HL-60 (cell line): ENCODE measurements at places on chromosomes 2 and 18.

- DNase-seq: no peak
These were observed 562.6 kb downstream of the DCDC2C start for GRCh38 chr2:4265936-4266335.

- no peak for DNase-seq
These were observed 74.8 kb downstream of the FEZ2 start for GRCh38 chr2:36523153-36523552.

GRCh38 chr2:2046497-2046896 lies 284.6 kb downstream of the MYT1L start:
- DNase-seq: no peak

GRCh38 chr2:67671464-67672450 lies 274.6 kb downstream of the ETAA1 start:
- DNase-seq: no peak

GRCh38 chr2:176321916-176322315 lies 52.7 kb downstream of the MTX2 start:
- no peak for DNase-seq

DNA sequence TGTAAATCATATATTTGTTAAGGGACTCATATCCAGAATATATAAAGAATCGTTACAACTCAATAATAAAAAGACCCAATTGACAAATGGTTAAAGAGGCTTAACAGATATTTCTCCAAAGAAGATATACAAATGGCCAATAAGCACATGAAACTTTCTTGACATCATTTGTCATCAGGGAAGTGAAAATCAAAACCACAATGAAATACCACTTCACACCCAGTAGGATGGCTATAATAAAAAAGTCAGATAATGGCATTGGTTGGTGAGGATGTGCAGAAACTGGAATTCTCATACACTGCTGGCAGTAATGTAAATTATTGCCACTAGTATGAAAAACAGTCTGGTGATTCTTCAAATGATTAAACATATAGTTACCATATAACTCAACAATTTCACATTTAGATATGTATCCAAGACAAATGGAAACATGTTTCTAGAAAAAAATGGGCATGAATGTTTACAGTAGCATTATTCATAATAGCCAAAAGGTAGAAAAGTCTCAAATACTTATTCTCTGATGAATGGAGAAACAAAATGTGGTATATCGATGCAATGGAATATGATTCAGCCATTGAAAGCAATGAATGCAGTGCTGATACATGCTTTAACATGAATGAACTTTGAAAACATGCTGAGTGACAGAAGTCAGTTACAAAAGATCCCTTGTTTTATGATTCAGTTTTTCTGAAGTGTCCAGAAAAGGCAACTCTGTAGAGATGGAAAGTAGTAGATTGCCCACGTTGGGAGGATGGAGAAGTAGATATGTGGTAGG lies 304.6 kb upstream of the ZEB2 start:
- DNase-seq: no peak

GRCh38 chr2:54486766-54487165 lies 30.6 kb downstream of the SPTBN1 start:
- DNase-seq: no peak
